ENCODE measurements at places on chromosomes 6 and 20. TPM values are rescaled to one million over a fixed set of nuclear protein-coding genes. Genes with fewer than 3 reads are reported as not detected.
A peak's percentile ranks its signal among the peaks of the same experiment; 100 is the strongest.

The GPSM3 gene
- 223 TPM for total RNA-seq

The ARFGEF3 gene
- 0.05 TPM for total RNA-seq

The TBX18 gene
- total RNA-seq = not detected

The B3GALT4 gene
- 12.2 TPM for total RNA-seq

The CNBD2 gene
- 4.9 TPM for total RNA-seq

The BHLHE23 gene
- not detected for total RNA-seq

The AGER gene
- 27.8 TPM for total RNA-seq

The PPIL6 gene
- 0.16 TPM for total RNA-seq

The DNAAF9 gene
- 3.5 TPM for total RNA-seq

The TSBP1 gene
- not detected for total RNA-seq

DNA sequence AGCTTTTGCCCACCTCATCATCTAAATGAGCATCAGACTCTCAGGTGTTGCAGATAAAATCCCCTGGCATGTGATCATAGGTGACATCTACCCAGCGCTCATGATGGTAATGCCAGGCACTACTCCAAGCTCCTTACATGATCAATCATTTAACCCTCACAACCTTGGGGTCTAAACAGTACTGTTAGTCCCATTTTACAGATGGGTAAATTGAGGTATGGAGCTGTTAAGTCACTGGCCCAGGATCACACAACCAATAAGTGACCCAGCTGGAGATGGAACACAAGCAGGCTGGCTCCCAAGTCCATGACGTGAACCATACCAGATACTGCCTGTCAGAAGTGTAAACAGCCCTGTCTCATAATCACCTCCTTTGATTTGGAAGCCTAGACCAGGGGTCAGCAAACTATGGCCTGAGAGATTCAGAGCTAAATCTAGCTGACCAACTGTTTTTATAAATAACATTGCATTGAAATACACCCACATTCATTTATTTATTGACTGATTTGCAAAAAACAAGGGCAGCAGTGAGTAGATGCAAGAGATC, 79.2 kb downstream of the UNC5CL start:
- peaks cover 19% of the 10 kb centered on the region for H3K4me1 ChIP-seq
- H3K36me3 ChIP-seq = no peaks in the 10 kb centered on the region
- H3K27ac ChIP-seq = no peak overlapping the region

- H3K4me1 ChIP-seq = no peaks in the 10 kb centered on the region
- no peak overlapping the region for H3K4me3 ChIP-seq
- DNase-seq = no peak
- no peak overlapping the region for H3K27ac ChIP-seq
- H3K36me3 ChIP-seq = no peaks in the 10 kb centered on the region
These were observed 35.1 kb downstream of the PLCB4 start for GRCh38 chr20:9103955-9104354.

GRCh38 chr6:33840048-33840926, 36.5 kb upstream of the MLN start:
- DNase-seq = peak; percentile 63
- peaks cover 35% of the 10 kb centered on the region for H3K27me3 ChIP-seq
- peak overlapping the region; percentile 0 for H3K27ac ChIP-seq
- peaks cover 19% of the 10 kb centered on the region for H3K4me1 ChIP-seq
- no peaks in the 10 kb centered on the region for H3K36me3 ChIP-seq

DNA sequence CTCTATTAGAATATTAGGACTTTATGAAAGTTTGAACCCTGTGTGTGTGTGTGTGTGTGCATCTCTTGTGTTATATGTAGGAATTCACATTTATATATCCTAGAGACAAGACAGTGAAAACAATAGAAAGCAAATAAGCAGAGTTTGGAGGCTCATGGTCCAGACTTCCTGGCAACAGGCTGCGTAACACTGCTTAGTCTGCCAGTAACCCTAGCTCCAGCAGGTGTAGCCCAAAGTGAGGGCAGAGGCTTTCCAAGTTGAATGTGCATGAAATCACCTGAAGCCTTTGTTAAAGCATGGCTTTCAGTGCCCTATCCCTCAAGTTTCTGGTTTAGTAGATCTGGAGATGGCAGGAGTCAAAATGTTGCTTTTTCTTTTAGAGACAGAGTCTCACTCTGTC, 569.9 kb downstream of the KIF16B start:
- no peak overlapping the region for H3K27ac ChIP-seq
- no peak for DNase-seq
- no peaks in the 10 kb centered on the region for H3K4me1 ChIP-seq
- H3K36me3 ChIP-seq = no peaks in the 10 kb centered on the region

DNA sequence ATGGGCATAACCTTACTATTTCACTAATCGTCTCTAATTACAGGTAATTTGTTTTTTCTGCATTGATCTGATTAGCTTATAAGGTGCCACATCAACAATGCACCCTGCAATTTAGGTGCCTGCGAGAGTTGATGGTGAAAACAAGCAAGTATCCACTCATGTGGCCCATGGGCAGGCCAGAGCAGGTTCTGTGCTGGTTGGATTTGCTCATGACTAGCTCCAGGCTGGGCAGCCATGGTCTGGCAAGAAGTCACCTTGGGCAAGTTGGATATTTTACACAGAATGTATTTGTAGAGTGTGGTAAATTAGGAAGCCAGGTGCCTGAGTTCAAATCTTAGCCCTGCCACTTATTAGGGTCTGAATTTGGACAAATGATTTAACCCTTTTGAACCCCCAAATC, 25.3 kb downstream of the RAB44 start:
- H3K4me1 ChIP-seq = peaks cover 16% of the 10 kb centered on the region
- DNase-seq = no peak
- no peak overlapping the region for H3K27ac ChIP-seq

- no peaks in the 10 kb centered on the region for H3K4me1 ChIP-seq
- H3K27ac ChIP-seq = no peak overlapping the region
- H3K4me3 ChIP-seq = no peak overlapping the region
- H3K27me3 ChIP-seq = no peaks in the 10 kb centered on the region
These were observed 26.4 kb downstream of the RMND1 start for GRCh38 chr6:151425561-151425960.

- H3K36me3 ChIP-seq = no peaks in the 10 kb centered on the region
- H3K27ac ChIP-seq = no peak overlapping the region
- H3K4me1 ChIP-seq = no peaks in the 10 kb centered on the region
- no peak for DNase-seq
- no peak overlapping the region for H3K4me3 ChIP-seq
These were observed 125.6 kb downstream of the GRM4 start for GRCh38 chr6:34020278-34020677.

DNA sequence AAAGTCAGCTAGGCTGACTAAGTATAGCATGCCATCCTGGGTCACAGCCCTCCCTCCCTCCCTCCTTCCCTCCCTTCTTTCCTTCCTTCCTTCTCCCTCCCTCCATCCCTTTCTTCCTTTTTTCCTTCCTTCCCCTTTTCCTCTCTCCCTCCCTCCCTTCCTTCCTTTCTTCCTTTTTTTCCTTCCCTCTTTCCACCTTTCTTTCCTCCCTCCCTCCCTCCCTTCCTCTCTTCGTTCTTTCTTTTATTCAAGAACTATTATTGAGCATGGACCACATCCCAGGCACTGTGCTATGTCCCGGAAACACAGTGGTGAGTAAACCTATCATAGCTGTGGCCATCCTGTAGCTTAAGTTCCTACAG, 106.2 kb upstream of the BACH2 start:
- peak overlapping the region; percentile 38 for H3K4me3 ChIP-seq
- H3K36me3 ChIP-seq = no peaks in the 10 kb centered on the region
- H3K27ac ChIP-seq = peak overlapping the region; percentile 95
- H3K27me3 ChIP-seq = no peaks in the 10 kb centered on the region

DNA sequence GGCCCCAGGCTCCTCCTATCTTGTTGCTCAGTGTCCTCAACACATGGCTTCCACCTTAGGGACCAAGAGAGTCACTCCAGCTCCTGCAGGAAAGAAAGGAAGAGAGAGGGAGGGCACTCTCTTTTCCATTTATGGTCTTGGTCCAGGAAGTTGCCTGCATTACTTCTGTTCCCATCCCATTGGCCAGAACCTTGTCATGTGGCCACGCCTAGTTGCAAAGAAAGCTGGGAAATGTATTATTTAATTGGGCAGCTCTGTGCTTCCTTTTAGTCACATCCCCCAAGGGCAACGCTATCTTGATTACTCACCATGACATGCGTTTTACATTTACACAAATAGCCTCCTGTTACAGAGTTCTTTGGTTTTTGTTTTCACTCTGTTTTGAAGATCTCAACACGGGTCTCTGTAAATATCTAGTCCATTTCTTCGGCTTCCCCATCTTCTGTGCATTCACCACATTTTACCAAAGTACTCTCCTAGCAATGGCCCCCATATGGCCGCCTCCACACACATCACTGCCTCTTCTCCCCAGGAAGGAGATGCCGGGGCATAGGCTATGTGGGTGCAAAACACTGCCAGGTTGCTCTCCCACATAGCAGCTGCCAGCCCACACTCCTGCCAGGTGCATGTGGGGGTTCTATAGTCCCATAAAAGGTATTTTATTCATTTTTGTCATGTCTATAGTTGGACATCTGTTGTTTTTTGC, 35.7 kb upstream of the ZMYND8 start:
- H3K36me3 ChIP-seq = no peaks in the 10 kb centered on the region
- DNase-seq = no peak
- peak overlapping the region; percentile 72 for H3K27ac ChIP-seq
- peaks cover 18% of the 10 kb centered on the region for H3K4me1 ChIP-seq
- H3K4me3 ChIP-seq = no peak overlapping the region

DNA sequence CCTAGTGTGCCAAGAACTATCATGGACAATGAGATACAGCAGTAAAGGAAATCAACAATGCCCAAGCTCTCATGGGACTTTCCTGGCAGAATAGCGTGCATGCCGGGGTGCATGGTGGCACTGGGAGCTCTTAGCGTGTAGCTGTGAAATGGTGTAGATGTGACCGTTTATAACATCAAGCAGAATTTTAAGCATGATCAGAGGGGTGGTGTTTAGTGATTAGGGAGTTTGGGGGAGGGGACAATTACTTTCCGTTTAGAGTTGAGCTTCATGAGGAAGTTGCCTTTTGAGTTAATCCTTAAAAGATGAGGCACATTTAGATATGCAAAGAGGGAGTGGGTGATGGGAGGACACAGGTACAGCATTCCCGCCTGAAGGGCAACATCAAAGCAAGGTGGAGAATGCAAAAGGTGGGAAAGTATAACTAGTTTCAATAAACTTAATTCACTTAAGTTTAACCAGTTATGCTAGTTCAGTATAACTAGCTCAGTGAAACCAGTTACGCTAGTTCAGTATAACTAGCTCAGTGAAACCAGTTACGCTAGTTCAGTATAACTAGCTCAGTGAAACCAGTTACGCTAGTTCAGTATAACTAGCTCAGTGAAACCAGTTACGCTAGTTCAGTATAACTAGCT, 661.6 kb downstream of the QKI start:
- H3K4me1 ChIP-seq = no peaks in the 10 kb centered on the region
- no peaks in the 10 kb centered on the region for H3K27me3 ChIP-seq
- DNase-seq = no peak
- no peaks in the 10 kb centered on the region for H3K36me3 ChIP-seq

DNA sequence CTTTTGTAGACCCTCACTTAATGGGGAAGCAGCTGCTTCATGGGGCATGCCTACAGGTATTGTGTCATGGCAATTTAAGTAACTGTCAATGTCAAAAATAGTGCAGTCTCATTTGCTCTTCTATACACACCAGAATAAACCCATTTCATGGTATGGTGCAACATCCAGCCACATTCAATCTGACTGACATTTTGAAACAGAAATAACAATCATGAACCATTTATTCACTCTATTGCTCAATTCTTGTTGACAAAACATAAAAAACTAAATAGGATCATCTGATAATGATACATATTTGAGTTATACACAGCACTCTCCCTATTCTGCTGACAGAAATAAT, 122.9 kb downstream of the MAP7 start:
- no peaks in the 10 kb centered on the region for H3K36me3 ChIP-seq
- H3K27ac ChIP-seq = no peak overlapping the region
- no peak overlapping the region for H3K4me3 ChIP-seq

- H3K4me1 ChIP-seq = no peaks in the 10 kb centered on the region
- H3K4me3 ChIP-seq = no peak overlapping the region
- DNase-seq = no peak
These were observed 544.0 kb upstream of the HS3ST5 start for GRCh38 chr6:114886670-114887436.

- DNase-seq = no peak
- H3K4me3 ChIP-seq = no peak overlapping the region
- H3K27me3 ChIP-seq = no peaks in the 10 kb centered on the region
- no peaks in the 10 kb centered on the region for H3K4me1 ChIP-seq
These were observed 229.8 kb downstream of the HAO1 start for GRCh38 chr20:7710440-7710839.

- H3K27ac ChIP-seq = no peak overlapping the region
- DNase-seq = no peak
- H3K4me1 ChIP-seq = peaks cover 4% of the 10 kb centered on the region
These were observed 17.9 kb upstream of the ANKRD60 start for GRCh38 chr20:58246346-58246745.

GRCh38 chr6:159692303-159693127, 526 bp downstream of the SOD2 start:
- peak; percentile 73 for DNase-seq
- peak overlapping the region; percentile 95 for H3K27ac ChIP-seq
- H3K4me3 ChIP-seq = peak overlapping the region; percentile 94
- peaks cover 37% of the 10 kb centered on the region for H3K4me1 ChIP-seq

DNA sequence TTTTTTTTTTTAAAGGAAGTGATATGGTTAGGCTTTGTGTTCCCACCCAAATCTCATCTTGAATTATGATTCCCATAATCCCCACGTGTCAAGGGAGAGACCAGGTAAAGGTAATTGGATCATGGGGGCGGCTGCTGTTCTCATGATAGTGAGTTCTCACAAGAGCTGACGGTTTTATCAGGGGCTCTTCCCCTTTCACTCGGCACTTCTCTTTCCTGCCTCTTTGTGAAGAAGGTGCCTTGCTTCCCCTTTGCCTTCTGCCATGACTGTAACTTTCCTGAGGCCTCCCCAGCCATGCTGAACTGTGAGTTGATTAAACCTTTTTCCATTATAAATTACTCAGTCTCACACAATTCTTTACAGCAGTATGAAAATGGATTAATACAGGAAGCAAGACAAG, 64.3 kb downstream of the ZFP64 start:
- H3K27ac ChIP-seq = no peak overlapping the region
- no peak overlapping the region for H3K4me3 ChIP-seq
- no peak for DNase-seq
- H3K27me3 ChIP-seq = no peaks in the 10 kb centered on the region
- H3K36me3 ChIP-seq = no peaks in the 10 kb centered on the region

GRCh38 chr20:13307562-13308163, 86.6 kb downstream of the ISM1 start:
- no peak overlapping the region for H3K27ac ChIP-seq
- peaks cover 5% of the 10 kb centered on the region for H3K27me3 ChIP-seq
- DNase-seq = no peak
- no peaks in the 10 kb centered on the region for H3K36me3 ChIP-seq
- H3K4me3 ChIP-seq = no peak overlapping the region
- H3K4me1 ChIP-seq = no peaks in the 10 kb centered on the region

DNA sequence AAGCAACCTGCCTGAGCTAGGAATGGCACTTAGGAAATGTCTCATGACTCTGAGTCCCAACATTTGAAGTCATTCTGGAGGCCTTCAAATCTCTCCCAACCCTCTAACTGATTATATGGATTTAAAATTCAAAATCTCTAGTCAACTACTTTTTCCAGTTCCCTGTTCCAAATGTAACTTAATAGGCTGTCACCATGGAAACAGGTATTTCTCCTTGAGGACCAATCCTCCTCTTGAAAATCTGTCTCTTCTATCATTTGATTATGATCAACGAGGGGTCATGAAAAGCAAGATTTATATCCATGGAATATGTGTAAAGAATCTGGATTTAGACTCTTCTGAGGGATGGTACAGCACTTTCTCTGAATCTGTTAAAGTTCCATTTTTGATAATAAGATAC, 127.3 kb upstream of the DTNBP1 start:
- H3K27me3 ChIP-seq = no peaks in the 10 kb centered on the region
- DNase-seq = no peak
- H3K4me3 ChIP-seq = no peak overlapping the region
- no peak overlapping the region for H3K27ac ChIP-seq

- H3K4me1 ChIP-seq = peaks cover 2% of the 10 kb centered on the region
- peaks cover 4% of the 10 kb centered on the region for H3K36me3 ChIP-seq
- no peak overlapping the region for H3K4me3 ChIP-seq
These were observed 70.9 kb downstream of the ATG5 start for GRCh38 chr6:106254636-106255035.
